ENCODE measurements at places on chromosomes 7 and 10. TPM values are rescaled to one million over a fixed set of nuclear protein-coding genes. Genes with fewer than 3 reads are reported as not detected.

The GPR158 gene
- total RNA-seq: 0.07 TPM

The CACNB2 gene
- not detected for total RNA-seq

The WNT2 gene
- total RNA-seq: not detected

The ASNS gene
- total RNA-seq: 73.9 TPM

The FXYD4 gene
- not detected for total RNA-seq

The COL13A1 gene
- total RNA-seq: 0.36 TPM

The ACSL5 gene
- total RNA-seq: 0.30 TPM

The SLC25A13 gene
- 36.6 TPM for total RNA-seq

Data from A549 treated with GW870086 at 1 μM for 4 hours (cell line).